Mesendoderm (in vitro differentiated cells): ENCODE measurements at places on chromosomes 1 and 21.

- no peaks in the 10 kb centered on the region for H3K36me3 ChIP-seq
- DNase-seq, result no peak
- H3K4me1 ChIP-seq, result peaks cover 4% of the 10 kb centered on the region
Measured at GRCh38 chr1:66283622-66284041, 250.3 kb upstream of the SGIP1 start.

- H3K4me1 ChIP-seq, result no peaks in the 10 kb centered on the region
- DNase-seq, result no peak
- H3K27me3 ChIP-seq, result no peaks in the 10 kb centered on the region
- no peak overlapping the region for H3K4me3 ChIP-seq
- no peaks in the 10 kb centered on the region for H3K36me3 ChIP-seq
Measured at GRCh38 chr1:18578271-18578670, 52.4 kb upstream of the PAX7 start.

- no peaks in the 10 kb centered on the region for H3K4me1 ChIP-seq
- no peak overlapping the region for H3K4me3 ChIP-seq
- no peak overlapping the region for H3K27ac ChIP-seq
- no peaks in the 10 kb centered on the region for H3K27me3 ChIP-seq
- H3K36me3 ChIP-seq, result no peaks in the 10 kb centered on the region
Measured at GRCh38 chr1:30532621-30533020, 190.8 kb downstream of the MATN1 start.

DNA sequence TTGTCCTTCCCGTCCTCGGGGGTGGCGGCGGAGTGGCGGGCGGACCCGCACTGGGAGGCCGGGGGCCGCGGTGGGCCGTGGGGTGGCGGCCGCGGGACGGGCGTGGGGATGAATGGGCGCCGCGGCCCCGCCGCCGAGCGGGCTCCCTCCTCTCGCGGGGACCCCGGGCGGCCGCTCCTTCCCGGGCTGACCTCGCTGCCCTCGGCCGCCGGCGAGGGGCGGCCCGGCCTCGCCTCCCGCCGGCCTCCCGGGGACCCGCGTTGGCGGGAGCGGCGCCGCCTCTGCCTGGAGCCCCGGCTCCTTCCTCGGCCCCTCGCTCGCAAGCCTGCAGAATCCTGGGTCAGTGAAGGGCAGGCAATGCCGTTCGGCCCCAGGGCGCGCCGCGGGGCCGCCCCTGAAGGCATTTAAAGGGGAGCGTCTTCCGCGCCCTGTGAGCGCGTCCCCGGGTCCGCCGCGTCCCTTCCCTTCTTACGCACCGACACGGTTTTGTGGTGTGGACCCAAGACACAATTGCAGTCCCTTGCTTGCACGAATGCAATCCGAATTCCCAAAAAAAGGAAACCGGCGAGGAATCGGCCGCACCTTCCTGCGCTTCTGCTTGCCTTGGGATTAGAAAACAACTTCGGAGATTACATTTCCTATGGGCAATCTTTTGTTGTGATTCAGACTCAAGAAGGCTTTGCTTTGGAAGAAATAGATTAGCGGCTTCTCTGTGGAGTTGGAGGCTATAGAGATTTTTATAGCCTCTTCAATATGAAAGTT is 776 bp downstream of the ITSN1 start:
- no peaks in the 10 kb centered on the region for H3K27me3 ChIP-seq
- H3K27ac ChIP-seq, result peak overlapping the region; percentile 93
- H3K4me3 ChIP-seq, result peak overlapping the region; percentile 87
- no peaks in the 10 kb centered on the region for H3K36me3 ChIP-seq
- no peaks in the 10 kb centered on the region for H3K4me1 ChIP-seq

GRCh38 chr21:46021978-46022544 is 40.5 kb downstream of the COL6A1 start:
- no peak overlapping the region for H3K27ac ChIP-seq
- H3K27me3 ChIP-seq, result no peaks in the 10 kb centered on the region
- no peak overlapping the region for H3K4me3 ChIP-seq
- no peaks in the 10 kb centered on the region for H3K36me3 ChIP-seq

- H3K4me1 ChIP-seq, result no peaks in the 10 kb centered on the region
- H3K27ac ChIP-seq, result no peak within 1 kb of the TSS
- peak; percentile 37 for DNase-seq
- H3K27me3 ChIP-seq, result peaks cover 13% of the 10 kb centered on the region
Measured at GRCh38 chr1:219927956-219928790, at the start of gene SLC30A10. SLC30A10 (minus strand) TSS chr1:219928557; CDS start chr1:219928440, 117 bp downstream.

DNA sequence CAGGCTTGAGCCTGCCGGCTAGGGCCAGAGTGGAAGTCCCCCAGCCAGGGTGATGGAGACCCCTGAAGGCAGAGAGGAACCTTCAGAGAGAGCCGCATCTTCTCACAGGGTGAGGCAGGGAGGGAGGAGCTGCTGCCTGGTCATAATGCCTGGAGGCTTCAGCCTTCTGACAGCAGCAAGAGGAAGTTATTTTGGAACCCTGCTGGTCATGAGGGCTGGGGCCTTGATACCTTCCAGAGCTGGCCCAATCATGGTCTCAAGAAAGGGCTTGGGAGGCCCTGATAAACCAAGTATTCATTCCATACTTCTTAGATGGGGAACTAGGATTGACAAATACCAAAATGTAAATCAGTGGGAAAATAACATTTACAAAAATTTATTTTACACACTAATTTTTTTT is 26.6 kb upstream of the MPZL1 start:
- DNase-seq, result peak; percentile 73
- no peaks in the 10 kb centered on the region for H3K4me1 ChIP-seq
- H3K27ac ChIP-seq, result no peak overlapping the region

- no peak overlapping the region for H3K27ac ChIP-seq
- H3K4me1 ChIP-seq, result no peaks in the 10 kb centered on the region
- H3K36me3 ChIP-seq, result no peaks in the 10 kb centered on the region
- no peaks in the 10 kb centered on the region for H3K27me3 ChIP-seq
Measured at GRCh38 chr1:210582205-210582970, 253.7 kb downstream of the HHAT start.

DNA sequence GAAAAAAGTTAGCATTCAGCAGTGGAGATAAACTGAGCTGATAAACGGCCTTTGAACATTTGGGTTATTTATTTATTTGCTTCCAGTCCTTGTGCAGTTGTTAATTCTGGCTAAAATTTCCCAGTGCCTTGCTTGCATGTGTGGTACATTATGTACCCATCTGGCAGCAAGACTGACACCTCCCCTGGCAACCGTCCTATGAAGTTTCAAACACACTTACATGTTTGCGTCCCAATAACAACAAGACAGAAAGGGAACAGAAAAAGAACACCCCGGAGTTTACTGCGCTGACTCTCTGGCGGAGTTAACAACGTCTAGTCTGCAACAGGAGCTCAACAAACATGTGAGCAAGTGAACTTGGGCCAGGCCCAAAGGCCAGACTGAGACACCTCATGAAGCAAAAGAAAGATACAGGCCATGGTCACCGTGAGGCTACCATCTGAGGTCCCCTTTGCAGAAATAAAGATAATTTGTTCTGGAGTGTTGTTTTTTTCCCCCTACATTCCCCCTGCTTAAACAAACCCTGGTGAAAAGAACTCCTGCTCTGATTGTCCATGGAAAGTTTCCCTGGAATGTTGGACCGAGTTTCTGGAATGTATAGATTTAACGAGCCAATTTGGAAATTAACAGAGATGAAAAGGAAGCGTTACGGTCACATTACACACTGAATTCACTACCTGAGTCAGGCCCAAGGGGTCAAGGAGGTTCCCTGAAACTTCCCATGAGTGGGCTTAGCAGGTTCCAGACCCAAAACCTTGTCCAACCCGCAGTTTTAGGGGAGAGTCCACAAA is 33.4 kb downstream of the TRABD2B start:
- no peak overlapping the region for H3K4me3 ChIP-seq
- no peaks in the 10 kb centered on the region for H3K36me3 ChIP-seq
- peaks cover 4% of the 10 kb centered on the region for H3K4me1 ChIP-seq
- H3K27me3 ChIP-seq, result no peaks in the 10 kb centered on the region
- no peak overlapping the region for H3K27ac ChIP-seq
- no peak for DNase-seq

DNA sequence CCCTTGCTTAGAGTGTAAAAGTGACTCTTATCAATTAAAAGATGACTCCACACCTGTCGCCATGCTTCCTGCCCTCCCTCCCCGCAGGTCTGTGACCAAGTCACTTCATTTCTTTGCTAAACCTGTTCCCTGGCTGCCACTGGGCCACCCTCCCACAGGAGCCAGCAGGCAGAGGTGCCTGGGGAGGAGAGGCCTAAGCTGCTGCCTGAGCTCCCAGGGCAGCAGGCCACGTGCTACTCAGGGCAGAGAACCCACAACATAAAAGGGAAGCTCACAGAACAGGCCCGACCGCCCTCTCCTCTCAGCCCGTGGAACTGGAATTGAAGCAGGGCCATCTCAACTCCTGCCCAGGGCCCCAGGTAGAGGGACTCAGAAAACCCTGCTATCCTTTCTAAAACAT is 4.9 kb downstream of the C1orf198 start:
- H3K27ac ChIP-seq, result no peak overlapping the region
- H3K36me3 ChIP-seq, result no peaks in the 10 kb centered on the region
- peak; percentile 53 for DNase-seq
- no peak overlapping the region for H3K4me3 ChIP-seq
- H3K4me1 ChIP-seq, result peaks cover 9% of the 10 kb centered on the region
- no peaks in the 10 kb centered on the region for H3K27me3 ChIP-seq
